ENCODE measurements at places on chromosomes 11 and 22.

DNA sequence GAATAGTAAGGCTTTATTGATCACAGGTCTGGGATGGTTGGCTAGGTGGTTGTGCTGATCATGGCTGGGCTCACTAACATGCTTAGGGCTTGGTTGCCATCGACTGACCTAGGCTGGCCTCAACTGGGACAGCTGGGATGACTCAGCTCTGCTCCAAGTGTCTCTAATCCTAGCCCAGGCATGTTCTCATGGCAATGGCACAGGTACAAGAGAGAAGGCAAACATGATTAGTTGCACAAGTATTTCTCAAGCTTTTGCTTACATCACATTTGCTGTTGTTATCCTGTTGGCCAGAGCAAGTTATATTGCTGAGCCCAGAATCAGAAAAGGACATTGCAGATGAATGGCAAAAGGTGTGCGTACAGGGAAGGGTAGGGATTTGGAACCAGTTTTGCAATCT lies 68.5 kb upstream of the SLC35C1 start:
- DNase-seq = no peak

GRCh38 chr11:72135891-72136683 lies 562 bp downstream of the FOLR3 start:
- no peak for DNase-seq

GRCh38 chr11:35488117-35488516 lies 37.3 kb downstream of the PAMR1 start:
- DNase-seq = no peak

- DNase-seq = no peak
Measured at GRCh38 chr22:17046566-17047348, 38.0 kb upstream of the IL17RA start.

- DNase-seq = no peak
Measured at GRCh38 chr11:13781153-13781552, 112.7 kb downstream of the FAR1 start.

- DNase-seq = peak; percentile 94
Measured at GRCh38 chr11:819129-819931, 616 bp downstream of the PNPLA2 start.

DNA sequence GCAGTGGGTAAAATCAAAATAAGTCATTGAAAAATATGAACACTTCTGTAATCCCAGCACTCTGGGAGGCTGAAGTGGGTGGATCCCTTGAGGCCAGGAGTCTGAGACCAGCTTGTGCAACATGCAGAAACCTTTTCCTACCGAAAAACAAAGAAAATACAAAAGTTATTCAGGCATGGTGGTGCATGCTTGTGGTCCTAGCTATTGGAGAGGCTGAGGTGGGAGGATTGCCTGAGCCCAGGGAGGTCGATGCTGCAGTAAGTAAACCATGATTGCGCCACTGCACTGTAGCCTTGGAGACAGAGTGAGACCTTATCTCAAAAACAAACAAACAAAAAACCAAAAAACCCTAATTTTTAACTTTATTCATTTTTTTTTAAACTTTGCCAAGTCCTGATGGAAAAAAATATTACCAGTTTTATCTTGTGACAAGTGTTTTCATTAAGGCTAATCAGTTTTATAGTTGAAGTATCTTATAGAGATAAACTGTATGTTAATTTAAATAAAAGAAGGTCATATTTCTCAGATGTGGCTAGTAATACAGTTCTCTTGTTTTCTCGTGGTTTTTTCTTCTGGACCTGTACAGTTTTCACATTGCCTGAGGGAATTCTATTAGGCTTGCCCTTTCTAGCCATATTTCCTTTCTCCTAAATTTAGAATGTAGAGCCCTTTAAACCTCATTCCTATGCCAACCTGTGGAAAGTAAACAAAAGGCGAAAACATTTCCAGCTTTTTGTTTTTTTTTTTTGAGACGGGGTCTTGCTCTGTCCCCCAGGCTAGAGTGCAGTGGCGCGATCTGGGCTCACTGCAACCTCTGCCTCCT lies 9.4 kb downstream of the HIPK3 start:
- no peak for DNase-seq

GRCh38 chr11:15557457-15558230 lies 442.9 kb downstream of the INSC start:
- no peak for DNase-seq

DNA sequence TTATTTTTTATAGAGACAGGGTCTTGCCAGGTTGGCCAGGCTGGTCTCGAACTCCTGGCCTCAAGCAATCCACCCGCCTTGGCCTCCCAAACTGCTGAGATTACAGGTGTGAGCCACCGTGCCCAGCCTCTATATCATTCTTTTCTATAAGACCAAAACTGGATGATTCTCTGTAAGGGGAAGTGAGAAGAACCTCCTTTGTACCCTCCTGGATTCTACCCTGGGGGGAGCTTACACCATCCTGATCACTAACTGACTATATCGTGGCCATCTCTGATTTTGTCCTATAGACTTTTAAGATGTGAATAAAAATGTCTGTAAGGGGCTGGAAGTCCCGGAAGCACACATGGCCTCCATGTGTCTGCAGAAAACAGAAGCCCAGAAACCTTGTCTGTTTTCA lies 9.1 kb downstream of the PIWIL4 start:
- no peak for DNase-seq

GRCh38 chr22:39474351-39475111 lies 17.7 kb downstream of the MGAT3 start:
- no peak for DNase-seq

DNA sequence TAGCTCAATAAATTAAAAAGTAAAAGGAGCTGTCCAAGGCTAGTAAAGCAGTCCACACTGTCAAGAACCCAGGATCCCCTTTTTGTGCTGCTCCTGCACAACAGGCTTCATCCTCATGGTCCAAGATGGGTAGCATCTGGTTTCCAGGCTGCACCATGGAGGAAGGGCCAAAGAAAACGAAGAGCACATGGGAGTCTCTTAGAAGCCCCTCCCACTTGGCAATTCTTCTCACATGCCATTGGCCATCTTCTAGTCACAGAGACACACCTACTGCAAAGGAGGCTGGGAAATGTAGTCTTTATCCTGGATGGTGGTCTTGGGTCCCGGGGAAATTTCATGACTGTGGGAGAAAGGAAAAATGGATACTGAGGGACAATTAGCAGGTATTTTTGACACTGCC lies 37.8 kb downstream of the PRR5L start:
- no peak for DNase-seq
